Peyer's patch (tissue), 4 donors: ENCODE measurements at places on chromosomes 7 and 10.

DNA sequence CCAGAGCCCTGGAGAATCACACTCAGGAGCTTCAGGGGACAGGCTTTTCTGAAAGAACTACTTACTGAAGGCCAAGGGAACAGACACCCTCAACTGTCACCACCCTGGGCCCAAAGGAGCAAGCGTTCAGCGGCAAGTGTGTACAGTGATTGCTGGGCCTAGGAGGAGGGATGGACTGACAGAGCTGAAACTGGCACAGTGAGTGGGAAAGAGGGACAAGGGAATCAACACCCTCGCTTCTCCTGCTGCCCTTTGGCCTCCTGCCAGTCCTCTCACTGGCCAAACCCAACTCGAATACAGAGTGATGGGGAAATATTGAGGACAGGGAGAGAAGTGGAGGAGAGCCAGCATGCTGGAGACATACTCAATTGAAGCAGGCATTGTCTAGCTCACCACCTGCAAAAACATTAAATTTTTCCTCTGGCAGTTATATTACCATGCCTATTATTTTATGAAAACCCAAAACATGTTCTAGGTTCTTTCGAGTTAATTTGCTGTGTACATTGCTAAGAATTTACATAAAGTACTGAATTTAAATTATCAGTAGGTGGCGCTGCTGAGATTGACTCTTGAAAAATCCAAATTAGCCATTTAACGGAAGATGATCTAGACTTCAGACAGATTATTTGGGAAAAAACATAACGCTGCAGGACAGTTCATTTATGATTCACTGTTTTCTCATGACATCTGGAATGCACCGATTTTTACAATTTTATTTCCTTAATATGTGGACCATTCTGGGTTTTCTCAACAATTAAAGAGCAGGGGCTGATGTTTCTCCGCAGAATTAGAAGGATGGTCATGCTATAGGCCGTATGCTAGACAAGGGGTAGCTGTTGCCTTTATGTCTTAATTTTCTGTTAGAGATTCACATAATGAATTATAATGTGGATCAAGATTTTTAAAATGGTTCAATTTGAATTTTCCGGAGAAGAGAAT, 14.7 kb upstream of the TMEM236 start:
- no peak for DNase-seq

DNA sequence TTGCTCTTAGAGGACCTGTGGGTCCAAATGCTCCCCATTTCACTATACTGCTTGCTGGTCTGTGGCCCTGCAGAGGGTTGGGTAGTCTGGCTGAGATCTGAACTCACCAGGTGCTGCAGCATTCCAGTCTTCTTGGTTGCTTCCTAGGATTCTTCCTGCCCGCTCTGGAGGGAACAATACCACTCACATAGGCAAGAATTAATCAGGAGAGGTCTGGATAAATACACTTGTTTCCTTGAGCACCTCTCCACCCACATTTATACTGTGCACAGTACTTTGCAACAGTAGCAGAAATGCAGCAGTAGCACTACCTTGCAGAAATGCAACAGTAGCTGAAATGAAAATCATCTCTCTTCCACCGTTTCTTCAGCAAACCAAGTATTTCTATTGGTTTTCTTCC, 125.3 kb downstream of the INSYN2A start:
- DNase-seq, result no peak

- DNase-seq, result no peak
Observed at GRCh38 chr7:102304668-102305067, 18.0 kb downstream of the SH2B2 start.

- peak; percentile 20 for DNase-seq
Observed at GRCh38 chr7:2567679-2568278, 9.0 kb downstream of the IQCE start.

DNA sequence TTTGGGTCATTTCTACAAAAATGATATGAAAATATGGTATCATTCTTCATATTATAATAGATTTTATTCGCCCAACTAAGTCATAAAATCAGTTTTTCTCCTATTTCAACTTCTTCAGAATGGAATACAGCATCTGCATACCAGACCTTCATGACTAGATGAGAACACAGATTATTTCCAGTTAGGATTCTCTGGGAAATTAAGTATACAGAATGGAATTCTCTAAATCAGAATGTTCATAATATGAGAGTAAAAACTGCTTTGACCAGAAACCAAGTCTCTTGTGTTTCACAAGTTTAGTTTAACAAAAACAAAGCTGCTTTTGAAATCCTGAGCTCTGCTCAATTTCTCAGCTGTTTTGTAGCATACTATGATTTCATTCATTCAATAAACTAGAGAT, 160.3 kb upstream of the SEMA3A start:
- no peak for DNase-seq
